Right hindlimb (tissue), 1 donor: ENCODE measurements at places on chromosomes 3 and 15.
A peak's percentile ranks its signal among the peaks of the same experiment; 100 is the strongest.

DNA sequence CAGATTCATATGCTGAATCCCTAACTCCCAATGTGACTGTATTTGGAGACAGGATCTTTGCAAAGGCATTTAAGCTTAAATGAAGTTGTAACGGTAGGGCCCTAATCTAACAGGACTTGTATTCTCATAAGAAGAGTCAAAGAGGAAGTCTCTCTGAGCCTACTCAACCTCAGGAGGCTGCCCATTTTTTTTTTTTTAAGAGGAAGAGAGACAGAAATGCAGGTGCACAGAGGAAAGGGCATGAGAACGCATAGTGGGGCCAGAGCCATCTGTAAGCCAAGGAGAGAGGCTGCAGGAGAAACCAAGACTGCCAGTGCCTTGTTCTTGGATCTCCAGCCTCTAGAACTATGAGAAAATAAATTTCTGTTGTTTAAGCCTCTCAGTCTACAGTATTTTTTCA lies 28.4 kb downstream of the ZNF860 start:
- no peak for DNase-seq

DNA sequence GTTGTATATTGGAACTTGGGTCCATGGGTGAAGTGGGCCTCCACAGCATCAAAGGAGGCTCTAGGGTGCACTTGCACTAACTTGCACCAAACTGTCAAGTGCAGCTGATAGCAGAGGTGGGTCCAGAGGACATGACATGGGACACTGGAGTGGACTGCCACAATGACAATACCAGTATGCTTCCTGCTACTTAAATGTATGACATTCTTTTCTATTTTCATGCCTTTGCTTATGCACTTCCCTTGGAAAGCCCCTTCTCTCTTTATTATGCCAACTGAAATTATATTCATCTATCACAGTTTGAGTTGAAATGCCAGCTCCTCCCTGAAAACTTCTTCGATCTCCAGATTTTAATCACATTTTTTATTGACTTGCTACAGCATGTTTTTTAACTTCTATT lies 101.8 kb downstream of the CFAP20DC start:
- DNase-seq: no peak

GRCh38 chr15:88580532-88580931 lies 34.1 kb upstream of the DET1 start:
- no peak for DNase-seq

GRCh38 chr3:30984855-30985749 lies 90.6 kb upstream of the GADL1 start:
- no peak for DNase-seq

DNA sequence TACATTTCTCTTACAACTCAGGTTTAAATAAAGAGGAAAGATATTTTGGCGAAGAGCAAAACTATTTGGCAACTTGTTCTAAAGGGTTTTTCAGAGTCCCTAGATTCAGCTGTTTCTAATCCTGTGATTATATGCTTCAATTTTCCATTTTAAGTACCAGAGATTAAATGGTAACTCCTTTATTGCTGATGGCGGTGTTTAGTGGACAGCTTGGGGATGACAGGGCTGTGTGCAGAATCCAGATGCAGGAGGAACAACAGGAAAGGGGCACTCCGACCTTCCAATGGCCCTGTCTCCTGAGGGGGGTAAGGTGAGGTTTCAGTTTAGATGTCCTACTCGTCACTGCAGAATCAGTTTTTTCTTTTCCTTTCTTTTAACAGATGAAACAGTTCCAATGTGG lies 405.0 kb downstream of the PDCD6IP start:
- DNase-seq: no peak

GRCh38 chr15:88849376-88850072 lies 45.8 kb downstream of the HAPLN3 start:
- DNase-seq: no peak

GRCh38 chr15:77415450-77416147 lies 4.3 kb downstream of the PEAK1 start:
- no peak for DNase-seq

DNA sequence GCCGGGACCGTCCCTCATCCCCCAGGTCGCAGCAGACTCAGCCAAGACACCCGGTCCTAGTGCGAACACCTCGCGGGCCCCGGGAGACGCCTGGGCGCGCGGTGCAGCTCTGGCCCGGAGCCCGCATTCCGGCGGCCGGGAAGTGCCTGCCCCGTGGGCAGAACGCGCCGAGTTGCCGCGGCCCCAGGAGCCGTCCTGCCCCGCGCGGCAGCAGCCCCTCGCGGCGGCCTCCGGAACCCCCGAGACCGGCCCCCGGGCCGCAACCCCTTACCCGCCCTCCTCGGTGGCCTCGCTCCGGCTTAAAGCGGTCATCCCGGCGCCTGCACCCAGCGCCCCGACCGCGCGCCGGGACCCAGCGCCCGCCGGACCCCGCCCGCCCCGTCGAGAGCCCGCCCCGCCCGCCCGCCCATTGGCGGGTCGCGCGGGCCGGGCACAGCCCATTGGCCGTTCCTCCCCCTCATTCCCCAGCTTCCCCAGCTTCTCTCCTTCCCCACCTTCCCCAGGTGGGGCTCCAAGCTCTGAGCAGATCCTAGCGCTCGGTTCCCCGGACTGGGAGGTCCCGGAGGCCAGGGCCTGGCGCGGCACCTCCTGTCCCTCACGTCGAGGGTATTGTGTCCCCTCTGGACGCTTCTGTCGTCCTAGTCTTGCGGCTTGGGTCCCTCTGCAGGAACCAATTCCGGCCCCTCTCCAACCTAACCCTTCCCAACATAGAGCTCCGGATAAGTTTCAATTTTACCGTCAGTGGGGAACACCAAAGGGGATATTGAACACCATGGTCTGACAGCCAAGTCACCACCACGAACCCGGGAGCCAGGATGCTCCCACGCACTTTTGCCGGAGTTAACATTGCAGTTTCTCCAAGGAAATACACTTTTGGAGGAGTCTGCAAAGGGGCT lies at the start of gene GRAMD2A:
TSS of gene GRAMD2A (minus strand) at position 328 of the 896 bp plus-strand sequence.
- peak; percentile 63 for DNase-seq

DNA sequence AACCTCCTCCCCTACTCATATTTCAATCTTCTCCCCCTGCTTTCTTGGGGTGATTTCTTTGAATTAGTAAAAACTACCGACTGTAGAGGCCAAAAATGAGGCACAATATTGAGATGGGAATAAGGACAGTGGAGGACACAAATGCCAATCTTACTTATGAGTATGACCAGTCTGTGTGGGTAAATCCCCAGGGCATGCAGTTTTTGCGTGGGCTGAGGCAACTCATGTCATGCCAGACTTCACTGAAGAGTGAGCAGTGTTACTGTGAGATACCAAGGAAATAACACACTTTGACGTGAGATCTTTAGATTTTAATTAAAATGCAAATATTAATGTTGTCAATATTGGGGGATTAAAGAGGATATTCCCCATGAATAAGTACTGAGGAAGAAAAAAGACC lies 254.3 kb upstream of the ICE2 start:
- no peak for DNase-seq

GRCh38 chr3:129605922-129606635 lies 397 bp downstream of the PLXND1 start:
- peak; percentile 58 for DNase-seq

DNA sequence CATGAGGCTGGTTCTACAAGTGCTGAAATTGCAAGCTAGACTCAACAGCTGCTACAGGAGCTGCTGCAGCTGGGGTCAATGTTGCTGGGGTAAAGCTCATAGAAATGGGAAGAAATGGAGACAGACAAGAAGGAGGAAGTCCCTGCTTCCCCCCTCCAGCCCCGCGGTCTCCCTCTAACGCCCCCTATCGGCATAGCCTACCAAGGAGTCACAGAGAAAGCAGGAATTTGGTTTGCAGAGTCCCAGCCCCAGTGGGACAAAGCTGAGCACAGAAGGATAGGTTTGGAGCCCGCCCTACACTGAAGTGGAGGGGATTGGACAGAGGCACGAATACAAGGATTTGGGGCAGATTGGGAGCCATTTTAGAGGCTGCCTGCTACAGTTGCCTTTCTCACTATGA lies 176.9 kb upstream of the ANKRD28 start:
- no peak for DNase-seq

DNA sequence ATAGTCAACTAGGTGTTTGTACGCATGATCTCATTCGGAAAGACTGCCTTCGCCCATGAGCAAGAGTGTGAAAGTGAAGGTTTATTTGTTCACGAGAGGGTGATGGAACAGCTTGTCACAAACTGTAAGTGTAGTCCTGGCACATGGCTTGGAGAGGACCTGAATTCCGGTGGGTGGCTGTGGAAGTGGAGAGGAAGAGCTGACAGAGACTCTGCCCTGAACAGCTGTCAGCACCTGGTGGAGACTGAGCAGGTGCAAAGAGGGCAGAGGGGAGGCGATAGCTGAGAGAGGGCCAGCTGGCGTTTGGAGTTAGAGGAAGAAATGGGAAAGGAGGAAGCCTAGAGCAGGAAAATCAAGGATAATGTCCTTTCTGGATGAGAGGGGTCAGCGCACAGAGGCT lies 155.7 kb downstream of the EEFSEC start:
- peak; percentile 60 for DNase-seq
